Mucosa of descending colon (tissue), 3 donors: ENCODE measurements at places on chromosomes 2 and 18. TPM values are rescaled to one million over a fixed set of nuclear protein-coding genes. Genes with fewer than 3 reads are reported as not detected.

GRCh38 chr18:13874558-13874957 is 40.8 kb downstream of the MC2R start:
- no peak for DNase-seq

- DNase-seq, result peak; percentile 70
Observed at GRCh38 chr18:36179562-36180355, 7.5 kb upstream of the MOCOS start.

DNA sequence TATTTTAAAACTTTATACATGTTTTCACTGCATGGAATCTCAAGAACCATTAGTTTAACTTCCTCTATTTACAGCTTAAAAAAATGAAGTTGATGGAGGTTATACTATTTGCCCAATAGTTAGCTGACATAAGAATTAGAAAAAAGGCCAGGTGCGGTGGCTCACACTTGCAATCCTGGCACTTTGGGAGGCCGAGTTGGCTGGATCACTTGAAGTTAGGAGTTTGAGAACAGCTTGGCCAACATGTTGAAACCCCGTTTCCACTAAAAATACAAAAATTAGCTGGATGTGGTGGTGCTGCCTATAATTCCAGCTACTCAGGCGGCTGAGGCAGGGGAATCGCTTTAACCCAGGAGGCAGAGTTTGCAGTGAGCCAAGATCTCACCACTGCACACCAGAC is 125.1 kb upstream of the CDH19 start:
- DNase-seq, result no peak

- DNase-seq, result no peak
Observed at GRCh38 chr18:28512357-28512756, 335.4 kb upstream of the CDH2 start.

GRCh38 chr2:59752071-59752470 is 801.4 kb downstream of the BCL11A start:
- no peak for DNase-seq

GRCh38 chr18:54736981-54737380 is 91.3 kb upstream of the RAB27B start:
- no peak for DNase-seq

The GYPC gene
- total RNA-seq, result 67.8 TPM

The CREG2 gene
- total RNA-seq, result not detected

GRCh38 chr18:48766487-48766886 is 184.3 kb downstream of the SMAD7 start:
- no peak for DNase-seq

The RTKN gene
- total RNA-seq, result 49.7 TPM

- DNase-seq, result no peak
Observed at GRCh38 chr18:23671564-23671963, 8.9 kb upstream of the ANKRD29 start.

DNA sequence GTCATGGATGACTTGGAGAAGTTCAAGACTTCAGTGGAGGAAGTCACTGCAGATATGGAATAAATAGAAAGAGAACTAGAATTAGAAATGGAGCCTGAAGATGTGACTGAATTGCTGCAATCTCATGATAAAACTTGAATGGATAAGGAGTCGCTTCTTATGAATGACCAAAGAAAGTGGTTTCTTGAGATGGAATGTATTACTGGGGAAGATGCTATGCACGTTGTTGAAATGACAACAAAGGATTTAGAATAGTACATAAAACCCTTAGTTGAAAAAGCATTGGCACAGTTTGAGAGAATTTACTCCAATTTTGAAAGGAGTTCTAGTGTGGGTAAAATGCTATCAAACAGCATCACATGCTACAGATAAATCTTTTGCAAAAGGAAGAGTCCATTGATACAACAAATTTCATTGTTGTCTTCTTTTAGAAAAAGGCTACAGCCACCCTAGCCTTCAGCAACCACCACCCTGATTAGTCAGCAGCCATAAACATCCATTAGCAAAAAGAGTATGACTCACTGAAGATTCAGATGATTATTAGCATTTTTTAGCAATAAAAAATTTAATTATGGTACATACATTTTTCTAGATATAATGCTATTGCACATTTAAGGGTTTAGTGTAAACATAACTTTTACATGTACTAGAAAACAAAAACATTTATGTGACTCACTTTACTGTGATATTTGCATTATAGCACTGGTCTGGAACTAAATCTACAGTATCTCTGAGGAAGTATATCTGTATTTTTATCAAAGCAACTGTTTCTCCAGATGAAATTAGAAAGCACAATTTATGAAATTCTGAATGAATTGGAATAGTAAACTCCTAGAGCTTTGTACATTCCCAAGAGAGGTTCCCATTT is 110.5 kb upstream of the TACR1 start:
- DNase-seq, result no peak

DNA sequence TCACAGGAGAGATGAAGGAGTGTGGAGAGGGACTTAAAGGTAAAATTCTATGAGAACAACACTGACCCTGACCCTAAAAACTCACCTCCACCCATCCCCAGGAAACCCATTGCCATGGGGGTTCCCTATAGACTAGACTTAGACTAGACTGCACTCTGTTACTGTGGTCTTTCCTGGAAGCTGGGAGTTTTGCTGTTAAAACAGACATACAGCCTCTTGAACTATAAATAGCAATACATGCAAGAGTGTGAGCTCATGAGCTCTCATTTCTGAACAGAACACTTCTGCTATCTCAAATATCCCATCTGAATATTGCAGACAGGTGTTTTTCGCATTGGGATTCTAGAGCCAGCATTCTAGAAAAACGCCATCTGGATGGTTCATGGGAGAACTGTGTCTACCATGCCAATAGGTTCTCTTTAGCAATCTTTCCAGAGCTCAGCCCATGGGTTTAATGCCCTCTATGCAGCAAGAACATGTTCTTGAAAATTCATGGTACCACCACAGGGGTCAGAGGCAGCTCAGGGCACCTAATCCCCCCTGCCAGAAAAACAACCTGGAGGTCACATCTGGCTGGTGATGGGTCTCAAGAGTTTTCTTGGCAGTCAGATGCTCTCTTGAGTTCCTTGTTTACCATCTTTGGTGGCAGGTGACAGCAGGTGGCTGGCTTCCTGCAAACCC is 51.9 kb downstream of the SLC14A2 start:
- DNase-seq, result no peak

The DNER gene
- total RNA-seq, result 0.55 TPM

DNA sequence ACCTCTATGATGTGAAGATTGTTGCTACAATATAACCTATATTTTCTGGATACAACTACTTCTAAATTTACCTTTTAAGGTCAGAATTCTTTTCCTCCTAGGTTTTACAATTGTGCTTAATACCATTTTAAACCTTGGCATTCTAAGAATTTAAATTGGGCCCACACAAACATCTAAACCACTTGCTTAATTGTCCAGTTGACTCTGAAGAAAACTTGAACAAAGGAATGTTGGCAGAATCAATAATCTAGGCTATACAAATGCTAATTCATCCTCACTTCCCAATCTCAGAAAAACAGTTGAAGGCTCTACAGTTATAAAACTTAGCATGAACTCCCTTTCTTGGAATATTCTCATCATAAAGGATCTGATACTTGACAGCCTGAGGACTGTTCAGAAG is 84.3 kb downstream of the RPRM start:
- DNase-seq, result no peak

DNA sequence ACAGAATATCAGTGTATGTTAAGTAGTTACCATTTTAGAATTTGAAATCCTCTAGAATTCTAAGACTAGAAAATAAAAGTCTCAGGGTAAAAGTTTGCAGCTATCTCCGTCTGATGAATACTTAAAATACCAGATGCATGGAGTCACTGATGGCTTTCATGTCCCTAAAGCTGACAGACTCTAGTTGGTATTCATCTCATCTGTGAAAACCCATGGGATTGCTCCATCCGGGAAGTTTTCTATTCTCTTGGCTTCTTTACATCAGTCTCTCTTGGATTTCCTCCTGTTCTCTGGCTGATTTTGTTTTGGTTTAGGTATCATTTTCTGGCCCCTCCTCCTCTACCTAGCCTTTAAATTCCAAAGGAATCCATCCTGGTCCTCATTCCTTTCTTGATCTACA is 465.6 kb upstream of the POU3F3 start:
- DNase-seq, result no peak

DNA sequence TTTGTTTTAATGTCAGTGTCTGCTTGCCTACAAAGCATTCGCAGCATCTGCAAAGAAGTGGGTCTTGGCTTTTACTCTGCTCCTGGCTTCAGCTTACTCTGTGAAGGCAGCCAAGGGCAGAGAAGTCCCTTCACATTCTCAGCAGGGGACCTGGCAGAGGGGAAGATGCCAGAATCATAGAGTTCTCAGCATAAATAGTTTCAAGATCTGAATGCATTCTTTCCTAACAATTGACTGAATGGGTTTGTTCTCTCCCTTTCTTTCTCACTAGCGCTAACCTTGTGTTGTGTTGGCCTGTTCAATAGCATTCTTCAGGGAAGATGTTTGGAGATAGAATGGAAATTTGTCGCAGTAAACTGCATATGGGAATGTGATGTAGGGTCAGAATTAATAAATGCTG is 106.9 kb downstream of the FARSB start:
- no peak for DNase-seq

The GGCX gene
- 31.7 TPM for total RNA-seq

GRCh38 chr2:111251711-111252110 is 131.0 kb downstream of the BCL2L11 start:
- DNase-seq, result no peak

- DNase-seq, result no peak
Observed at GRCh38 chr2:69060938-69061501, 48.0 kb downstream of the ANTXR1 start.

DNA sequence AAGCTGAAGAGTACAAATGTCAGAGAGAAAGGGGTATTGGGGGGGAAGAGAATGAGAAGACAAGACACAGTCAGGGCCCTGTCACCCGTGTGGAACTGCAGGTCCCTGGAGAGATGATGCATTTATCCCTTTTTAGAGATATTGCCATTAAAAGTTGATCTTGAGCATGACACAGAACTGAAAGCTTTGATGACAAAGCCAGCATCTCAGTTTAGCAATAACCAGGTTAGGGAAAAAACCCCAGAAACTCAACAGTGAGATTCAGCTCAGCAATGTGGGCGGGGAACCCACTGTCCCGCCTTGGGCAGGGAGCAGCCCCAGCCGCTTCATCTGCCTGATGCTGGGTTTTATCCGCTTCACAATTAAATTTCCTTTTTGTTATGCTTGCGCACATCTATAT is 181.1 kb downstream of the NEDD4L start:
- DNase-seq, result no peak

The FEV gene
- 2.7 TPM for total RNA-seq

The SLC5A7 gene
- total RNA-seq, result 0.12 TPM

GRCh38 chr18:59177485-59177884 is 37.8 kb downstream of the SEC11C start:
- DNase-seq, result no peak

The GDF7 gene
- total RNA-seq, result 0.14 TPM

The LONRF2 gene
- total RNA-seq, result 0.67 TPM

- no peak for DNase-seq
Observed at GRCh38 chr2:182521453-182522404, 94.9 kb upstream of the PDE1A start.

GRCh38 chr2:226137201-226137811 is 662.3 kb downstream of the IRS1 start:
- no peak for DNase-seq

The SGPP2 gene
- total RNA-seq, result 75.2 TPM

GRCh38 chr2:110770959-110771431 is 38.6 kb downstream of the ACOXL start:
- DNase-seq, result no peak

The XIRP2 gene
- 0.55 TPM for total RNA-seq

The CMPK2 gene
- 15.8 TPM for total RNA-seq

GRCh38 chr2:10501451-10501961 is 53.4 kb upstream of the ODC1 start:
- DNase-seq, result no peak

DNA sequence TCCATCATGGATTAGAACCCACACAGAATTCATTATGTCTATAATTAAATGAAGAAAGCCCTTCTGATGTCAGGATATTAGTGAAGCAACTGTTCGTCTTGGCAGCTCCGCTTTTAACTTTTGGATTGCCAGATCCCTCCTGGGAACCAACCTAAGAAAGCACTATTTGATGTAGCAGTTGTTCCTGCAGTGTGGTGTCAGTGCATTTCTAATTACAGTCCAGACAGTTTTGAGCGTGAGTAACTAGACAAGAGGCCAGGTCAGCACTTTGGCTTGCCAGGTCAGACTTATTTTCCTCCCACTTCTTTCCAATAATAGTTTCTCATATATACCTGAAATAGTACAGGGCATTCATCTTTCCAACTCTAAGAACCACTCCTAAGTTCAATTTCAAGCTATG is 13.8 kb downstream of the NRXN1 start:
- DNase-seq, result no peak

- no peak for DNase-seq
Observed at GRCh38 chr18:76456823-76457222, 38.2 kb downstream of the ZNF516 start.

The DNAH7 gene
- 3.0 TPM for total RNA-seq

GRCh38 chr2:96541398-96542152 is 5.0 kb downstream of the ARID5A start:
- no peak for DNase-seq

DNA sequence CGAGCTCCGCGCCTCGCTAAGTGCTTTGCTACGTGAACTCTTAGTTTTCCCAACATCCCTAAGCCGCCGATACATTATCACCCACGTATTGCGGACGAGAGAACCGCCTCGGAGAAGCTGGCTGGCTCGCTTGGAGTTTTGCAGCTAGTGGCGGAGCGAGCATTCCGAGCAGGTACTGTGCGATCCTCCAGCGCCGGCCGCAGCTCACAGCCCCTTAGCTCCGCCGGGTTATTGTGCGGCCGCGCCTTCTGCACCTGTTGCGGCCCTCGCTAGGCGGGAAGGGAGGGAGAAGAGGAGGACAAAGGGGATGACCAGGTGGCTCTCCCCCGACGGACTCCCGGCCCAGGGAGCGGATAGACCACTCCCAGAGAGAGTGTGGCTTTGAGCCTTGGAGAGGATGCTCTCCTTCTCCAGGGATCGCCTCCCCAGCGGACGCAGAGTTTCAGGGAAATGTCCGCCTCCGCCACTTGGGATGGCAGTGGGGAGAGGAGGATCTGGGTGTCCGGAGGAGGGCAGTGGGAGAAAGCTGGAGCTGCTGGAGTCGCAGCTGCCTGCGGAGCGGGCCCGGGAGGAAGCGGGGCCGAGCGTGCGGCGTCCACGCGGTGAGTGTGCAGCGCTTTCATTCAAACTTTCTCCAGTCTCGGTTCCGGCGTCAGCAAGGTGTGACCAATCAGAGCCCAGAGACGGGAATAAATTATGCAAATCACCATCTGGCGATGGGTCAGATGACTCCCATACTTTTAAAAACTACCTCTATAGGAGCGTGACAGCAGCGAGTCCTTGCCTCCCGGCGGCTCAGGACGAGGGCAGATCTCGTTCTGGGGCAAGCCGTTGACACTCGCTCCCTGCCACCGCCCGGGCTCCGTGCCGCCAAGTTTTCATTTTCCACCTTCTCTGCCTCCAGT is at the start of gene LIPG:
Gene LIPG, plus strand, starts transcription at position 769 of the 905 bp plus-strand sequence. CDS start 252 bp downstream, outside the sequence.
- DNase-seq, result peak; percentile 81
